Daoy (cell line): ENCODE measurements at places on chromosomes 1 and 21. TPM values are rescaled to one million over a fixed set of nuclear protein-coding genes. Genes with fewer than 3 reads are reported as not detected.
A peak's percentile ranks its signal among the peaks of the same experiment; 100 is the strongest.

Gene DISC1
- total RNA-seq: 3.4 and 3.8 TPM in 2 replicates

- peak; percentile 45 for DNase-seq
Measured at GRCh38 chr1:62424411-62424810, 12.4 kb upstream of the USP1 start.

Gene TPTE
- total RNA-seq: 5.9 and 7.3 TPM in 2 replicates

- DNase-seq: peak; percentile 88
Measured at GRCh38 chr1:159598196-159598595, 10.6 kb downstream of the APCS start.

Gene SYT2
- under 0.01 TPM in 1 of 2 replicates, not detected in the other for total RNA-seq
